GM13976 (cell line): ENCODE measurements at places on chromosomes 12 and 14.
A peak's percentile ranks its signal among the peaks of the same experiment; 100 is the strongest.

- no peak for DNase-seq
These were observed 181.5 kb upstream of the KRR1 start for GRCh38 chr12:75692876-75693275.

- DNase-seq = no peak
These were observed 32.2 kb upstream of the DICER1 start for GRCh38 chr14:95189367-95190132.

DNA sequence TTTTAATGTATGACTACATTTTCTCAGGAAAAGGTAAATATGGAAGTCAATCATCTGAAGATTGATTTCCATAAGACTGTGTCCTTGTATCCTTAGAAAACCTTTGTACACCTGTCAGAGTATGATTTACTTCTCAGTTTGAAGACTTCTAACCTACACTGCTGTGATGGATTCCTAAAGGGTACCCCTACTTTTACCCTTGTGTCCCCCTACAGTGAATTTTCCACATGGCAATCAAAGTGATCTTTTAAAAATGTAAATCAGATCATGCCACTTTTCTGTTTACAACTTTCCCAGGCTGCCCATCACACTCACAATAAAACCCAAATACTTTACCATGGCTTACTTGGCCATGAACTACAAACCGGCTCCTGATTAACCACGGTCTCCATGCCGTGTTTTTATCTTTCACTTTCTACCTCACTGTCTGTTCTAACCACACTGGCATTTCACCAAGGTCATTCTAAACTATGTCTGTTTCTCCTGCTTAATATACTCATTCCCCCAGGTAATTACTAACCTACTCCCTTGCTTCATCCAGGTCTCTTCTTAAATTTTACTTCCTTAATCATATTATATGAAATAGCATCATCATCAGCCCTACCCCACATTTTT lies 8.1 kb downstream of the DNAI7 start:
- peak; percentile 28 for DNase-seq

- DNase-seq = no peak
These were observed 15.7 kb upstream of the NFKBIA start for GRCh38 chr14:35420036-35420811.

DNA sequence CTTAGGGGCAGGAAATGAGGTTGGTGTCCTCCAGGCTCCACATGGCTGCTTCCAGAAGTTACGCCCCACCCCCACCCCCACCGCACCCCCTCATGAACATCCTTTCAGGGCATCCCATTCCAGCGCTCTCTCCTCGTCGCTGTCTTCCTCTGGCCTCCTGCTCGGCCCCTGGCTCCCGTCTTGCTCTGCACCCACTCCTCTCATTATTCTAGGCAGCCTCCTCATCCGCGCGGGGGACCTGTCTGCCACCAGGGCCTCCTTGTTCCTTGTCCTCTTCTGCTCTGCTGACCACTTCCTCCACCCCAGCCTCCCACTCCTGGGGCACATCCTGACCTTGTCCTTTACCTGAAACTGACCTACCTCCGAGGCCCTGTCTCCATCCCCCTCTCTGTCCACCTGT lies 29.8 kb upstream of the PLEKHG6 start:
- no peak for DNase-seq

DNA sequence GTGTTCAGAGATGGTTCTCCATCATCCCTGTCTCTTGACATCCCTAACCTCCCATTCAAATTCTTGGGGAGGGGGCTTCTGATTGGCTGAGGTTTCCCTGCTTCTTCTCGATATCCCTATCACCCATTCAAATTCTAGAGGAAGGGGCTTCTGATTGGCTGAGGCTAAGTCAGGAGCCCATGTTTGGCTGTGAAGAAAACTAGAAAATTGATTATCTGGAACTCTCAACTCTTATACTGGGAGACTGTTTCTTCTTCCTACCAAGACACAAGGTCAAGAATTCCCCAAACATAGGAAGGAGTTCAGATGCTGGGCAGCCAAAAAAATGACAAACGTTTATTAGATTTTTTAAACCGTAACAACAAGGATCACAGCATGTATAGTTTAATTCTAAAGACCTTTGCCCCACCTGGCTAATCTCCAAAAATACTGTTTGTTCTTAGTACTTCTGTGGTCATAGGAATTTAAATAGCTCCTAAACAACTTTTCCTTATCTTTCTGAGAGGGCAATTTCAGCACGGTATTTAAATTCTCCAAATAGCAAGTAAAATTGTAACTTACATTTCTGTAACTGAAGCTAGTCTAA lies 26.4 kb downstream of the SPIC start:
- DNase-seq = no peak

DNA sequence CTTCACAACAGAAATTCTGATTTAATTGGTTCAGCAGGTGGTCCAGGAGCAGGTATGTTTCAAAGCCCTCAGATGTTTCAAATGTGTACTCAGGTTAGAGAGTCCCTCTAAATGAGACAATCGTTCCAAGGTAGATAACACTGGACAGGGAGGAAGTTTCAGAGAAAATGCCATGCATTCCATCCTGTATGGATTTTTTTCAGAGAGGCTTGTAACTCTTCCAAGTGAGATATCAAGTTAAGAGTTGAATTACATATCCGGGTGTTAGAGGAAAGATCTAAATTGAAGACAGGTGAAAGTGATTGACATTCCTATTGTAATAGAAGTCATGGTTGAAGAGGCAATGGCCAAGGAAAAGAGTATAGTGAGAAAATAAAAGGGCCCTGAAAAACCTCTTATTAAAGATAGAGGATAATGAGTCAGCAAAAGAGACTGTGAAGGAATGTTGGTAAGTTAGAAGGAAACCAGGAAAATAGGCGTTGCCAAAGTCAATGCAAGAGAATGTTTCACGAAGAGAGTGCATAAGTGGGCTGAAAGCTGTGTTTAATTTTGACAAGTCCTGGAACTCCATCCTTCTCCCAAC lies 105.8 kb downstream of the BMP4 start:
- no peak for DNase-seq

DNA sequence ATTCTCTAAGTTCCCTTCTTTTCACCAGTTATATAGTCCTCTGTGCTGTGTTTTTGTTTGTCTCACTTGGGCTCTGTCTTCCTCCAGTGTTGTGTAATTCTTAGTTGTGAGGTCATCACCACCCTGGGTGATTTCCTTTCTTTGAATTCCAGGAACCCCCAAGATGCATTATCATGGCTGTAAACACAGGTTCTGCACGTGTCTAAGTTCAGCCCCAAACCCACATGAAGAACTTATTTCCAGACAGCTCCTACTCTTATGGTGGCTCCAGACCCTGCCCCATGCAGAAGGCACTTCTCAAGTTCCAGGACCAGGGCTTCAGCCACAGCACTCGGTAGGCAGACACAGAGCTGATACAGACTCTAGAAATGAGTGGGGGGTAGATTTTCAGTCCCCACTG lies 560.5 kb downstream of the BCL11B start:
- no peak for DNase-seq

- DNase-seq = no peak
These were observed 227.7 kb upstream of the HMGA2 start for GRCh38 chr12:65596514-65597091.

GRCh38 chr12:120196363-120196762 lies 1.8 kb upstream of the GCN1 start:
- DNase-seq = no peak

DNA sequence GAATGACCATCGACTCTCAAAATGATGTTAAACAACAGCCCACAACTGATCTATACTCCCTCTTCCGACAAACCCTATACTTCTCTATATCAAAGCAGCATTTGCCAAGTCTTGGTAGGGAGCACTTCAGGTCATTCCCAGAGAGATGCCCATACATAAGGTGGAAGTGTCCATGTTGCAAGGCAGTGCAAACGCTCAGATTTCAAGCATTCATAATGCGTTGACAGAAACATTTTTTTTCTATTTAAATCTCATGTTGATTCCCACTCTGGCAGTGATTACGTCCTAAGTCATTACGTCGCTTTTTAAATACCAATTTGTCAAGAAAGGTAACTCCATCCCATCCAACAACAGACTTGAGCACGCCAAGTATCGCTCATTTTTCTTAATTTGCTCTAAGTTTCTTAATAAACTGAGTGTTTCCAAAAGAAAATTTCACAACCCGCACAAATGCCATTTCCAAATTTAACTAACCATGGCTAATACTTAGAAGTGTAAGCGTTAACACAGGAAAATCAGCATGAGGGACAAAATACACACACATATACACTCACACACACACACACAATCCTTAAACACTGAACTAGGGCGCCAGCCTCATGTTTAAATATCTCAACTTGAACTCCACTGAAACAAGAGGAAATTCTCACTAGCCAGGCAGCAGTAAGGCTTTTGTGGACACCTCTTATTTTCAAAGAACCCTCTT lies 1.1 kb downstream of the GXYLT1 start:
- peak; percentile 22 for DNase-seq

DNA sequence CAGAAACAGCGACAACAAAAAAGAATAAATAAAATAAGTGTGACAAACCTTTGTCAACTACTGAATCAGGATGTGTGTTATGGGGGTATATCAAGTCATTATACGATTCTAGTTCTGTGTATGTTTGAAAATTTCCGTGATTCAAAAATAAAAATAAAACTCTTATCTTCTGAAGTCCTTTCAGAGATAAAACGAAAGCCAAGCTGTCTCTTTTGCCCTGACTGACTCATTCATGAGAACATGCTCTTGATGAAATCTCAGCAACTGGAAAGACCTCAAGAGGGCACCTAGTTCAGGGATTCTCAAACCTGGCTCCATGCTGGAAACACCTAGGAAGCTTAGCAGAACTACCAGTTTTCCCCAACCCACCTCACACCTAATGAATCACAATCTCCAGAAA lies 9.2 kb downstream of the FOXN3 start:
- no peak for DNase-seq

DNA sequence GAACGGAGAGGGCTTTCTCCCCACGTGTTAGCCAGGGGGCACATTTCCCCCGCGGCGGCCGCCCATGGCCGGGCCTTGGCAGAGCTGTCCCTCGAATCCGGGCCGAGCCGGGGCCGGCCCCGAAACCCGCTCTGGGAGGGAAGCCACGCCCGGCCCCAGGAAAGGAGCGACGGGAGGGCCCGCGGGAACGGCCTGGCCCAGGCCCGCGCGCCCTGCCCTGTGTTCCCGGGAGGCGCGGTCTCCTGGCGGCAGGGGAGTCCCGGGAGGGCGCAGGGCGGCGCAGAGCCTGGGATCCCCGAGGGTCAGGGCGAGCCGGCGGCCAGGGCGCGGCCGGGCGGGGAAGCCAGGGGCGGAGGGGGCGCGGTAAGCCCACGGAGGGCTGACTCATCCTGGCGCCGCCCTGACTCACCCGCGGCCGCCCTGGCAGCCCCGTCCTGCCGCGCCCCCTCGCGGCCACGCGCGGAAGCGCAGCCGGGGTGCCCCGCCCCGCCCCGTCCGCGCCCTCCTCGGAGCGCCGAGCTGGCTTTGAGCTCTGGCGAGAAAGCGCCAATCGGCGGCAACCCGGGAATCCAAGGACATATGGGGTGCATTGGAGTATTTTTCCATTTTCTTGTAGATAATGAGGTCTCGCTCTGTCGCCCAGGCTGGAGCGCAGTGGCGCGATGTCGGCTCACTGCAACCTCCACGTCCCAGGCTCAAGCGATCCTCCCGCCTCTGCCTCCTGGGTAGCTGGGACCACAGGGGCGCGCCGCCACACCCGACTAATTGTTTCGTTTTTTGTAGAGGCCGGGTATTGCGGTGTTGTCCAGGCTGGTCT lies 31.8 kb upstream of the PLEKHG6 start:
- peak; percentile 93 for DNase-seq

GRCh38 chr12:81974762-81975161 lies 215.6 kb upstream of the PPFIA2 start:
- DNase-seq = no peak

- no peak for DNase-seq
These were observed 57.6 kb downstream of the CCDC59 start for GRCh38 chr12:82300611-82301010.

DNA sequence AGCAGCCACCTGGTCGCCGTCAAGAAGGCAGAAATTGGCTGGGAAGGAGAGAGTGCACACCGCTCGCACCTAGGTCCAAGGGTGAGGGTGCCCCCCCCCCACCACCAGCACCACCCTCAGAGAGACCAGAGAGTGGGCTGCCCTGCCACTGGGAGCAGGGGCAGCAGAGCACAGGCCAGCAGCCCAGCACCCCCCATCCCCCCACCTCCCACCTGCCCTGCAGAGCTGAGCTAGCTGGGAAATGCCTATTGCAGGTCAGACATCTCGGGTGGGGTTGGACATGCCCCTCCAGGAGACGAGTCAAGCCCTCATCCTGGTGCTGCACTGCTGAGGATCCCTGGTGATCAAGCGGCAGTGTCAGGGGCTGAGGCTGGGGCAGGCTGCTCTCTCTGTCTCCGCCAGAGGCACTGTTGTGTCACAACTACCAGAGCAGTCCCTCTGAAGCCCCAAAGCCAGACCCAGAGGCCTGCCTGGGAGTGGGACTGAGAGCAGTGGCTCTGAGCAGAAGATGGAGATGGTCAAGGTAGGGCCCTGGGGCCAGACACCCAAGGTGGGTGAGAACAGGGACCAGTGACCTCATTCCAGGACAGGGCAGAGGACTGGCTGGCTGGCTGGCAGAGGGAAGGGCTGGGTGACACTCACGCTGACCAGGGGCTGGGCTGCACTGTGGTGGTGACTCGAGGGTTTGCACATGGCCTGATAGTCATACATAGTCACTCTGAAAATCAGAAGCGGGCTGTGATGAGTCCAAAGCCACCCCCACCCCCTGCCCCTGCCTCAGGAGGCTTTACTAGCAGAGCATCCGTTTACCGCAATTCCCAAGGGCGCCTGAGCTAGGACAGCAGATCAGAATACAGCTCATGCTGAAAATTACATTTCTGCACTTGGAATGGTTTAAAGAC lies 19.7 kb upstream of the LRTM2 start:
- peak; percentile 74 for DNase-seq

DNA sequence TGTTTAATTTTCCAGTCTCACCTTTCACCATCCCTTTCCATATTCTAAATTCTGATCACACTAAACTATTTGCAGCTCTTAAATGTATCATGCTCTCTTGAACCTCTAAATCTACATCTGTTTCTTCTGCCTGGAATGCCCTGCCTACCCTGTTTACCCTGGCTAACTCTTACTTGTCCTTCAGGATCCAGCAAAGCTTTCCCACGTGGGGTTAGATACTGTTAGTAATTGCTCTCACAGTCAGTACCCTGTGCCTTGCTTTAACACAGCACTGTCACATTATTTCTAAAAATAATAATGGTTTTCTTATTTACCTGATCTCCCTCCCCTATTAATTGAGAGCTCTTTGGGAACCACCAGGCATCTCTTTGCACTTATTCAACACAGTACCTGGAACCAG lies 333.0 kb downstream of the CEP128 start:
- no peak for DNase-seq

DNA sequence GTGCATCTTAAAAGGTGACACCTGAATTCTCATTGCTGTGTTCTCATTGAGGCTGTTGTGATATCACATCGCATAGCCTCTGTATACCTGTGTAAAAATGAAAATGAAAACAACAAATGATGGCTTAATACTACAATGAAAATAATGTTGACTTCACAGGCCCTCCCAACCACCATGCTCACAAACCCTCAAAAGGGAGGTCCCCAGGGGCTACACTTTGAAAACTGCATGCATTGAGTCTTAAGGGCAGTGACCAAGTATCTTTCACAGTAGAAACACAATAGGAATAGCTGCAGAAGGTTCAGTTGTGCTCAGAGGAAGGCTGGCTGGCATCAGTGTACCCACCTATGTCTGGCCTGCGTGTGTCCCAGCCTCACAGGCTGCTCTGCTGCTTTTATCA lies 27.6 kb upstream of the KCNK13 start:
- no peak for DNase-seq

- peak; percentile 6 for DNase-seq
These were observed 1241.6 kb upstream of the USP15 start for GRCh38 chr12:61018571-61018970.
